ENCODE measurements at places on chromosomes 12 and 14.

DNA sequence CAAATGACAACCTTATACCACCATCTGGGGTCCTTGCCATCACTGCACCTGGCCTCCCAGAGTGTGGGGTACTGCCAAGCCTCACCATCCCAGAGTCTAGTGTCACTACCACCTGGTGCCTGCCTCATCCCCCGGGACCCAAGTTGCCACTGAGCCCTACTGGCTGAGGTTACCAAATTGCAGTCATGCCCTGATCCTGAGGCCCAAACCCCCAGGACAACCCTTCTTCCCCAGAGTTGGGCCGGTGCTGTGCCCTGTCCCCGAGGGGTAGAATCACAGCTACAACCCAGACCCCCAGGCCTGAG lies 8.4 kb upstream of the SFSWAP start:
- no peak for DNase-seq

DNA sequence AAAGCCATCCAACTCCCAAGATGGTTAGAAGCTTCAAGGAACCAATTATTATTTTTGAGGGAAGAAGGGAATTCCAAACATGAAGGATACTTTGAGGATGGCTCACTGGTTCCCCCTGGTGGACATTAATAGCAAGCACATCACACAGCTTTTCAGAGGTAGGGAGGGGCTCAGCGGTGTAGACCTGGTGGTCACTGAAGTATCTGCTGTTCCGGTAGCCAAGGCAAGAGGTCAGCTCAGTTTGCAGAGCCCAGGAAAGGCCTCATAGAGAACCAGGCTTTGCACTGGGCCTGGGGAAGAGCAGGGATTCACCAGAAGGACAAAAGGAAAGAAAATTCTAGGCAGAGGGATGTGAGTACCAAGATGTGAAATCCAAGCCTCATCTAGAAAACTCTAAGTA lies 118.7 kb downstream of the KSR2 start:
- DNase-seq, result no peak

DNA sequence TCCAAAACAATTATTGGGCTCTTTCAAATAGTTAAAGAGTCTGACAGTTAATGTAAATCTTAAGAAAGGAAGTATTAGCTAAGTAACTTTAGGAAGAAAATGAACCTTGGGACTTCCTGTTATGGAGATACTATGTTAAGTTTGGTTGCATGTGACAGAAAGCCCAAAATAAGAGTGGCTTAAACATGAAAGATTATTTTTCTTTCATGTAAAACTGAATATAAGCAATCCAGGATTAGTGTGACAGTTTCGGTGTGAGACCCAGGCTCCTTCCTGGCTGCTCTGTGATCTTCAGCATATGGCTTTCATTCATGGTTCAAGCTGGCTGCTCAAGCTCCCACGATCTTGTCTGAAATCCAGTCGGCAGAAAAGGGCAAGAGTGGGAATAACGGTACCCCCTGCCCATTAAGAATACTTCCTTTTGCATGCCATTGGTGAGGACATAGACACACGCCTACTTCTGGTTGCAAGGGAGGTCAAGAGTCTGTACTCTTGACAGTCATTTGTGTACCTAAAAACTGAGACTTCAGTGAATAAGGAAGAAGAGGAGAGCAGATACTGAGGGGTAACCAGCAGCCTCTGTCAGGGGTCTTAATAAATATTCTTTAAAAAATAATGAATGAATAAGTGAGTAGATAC lies 2.2 kb upstream of the RPAP3 start:
- no peak for DNase-seq

- no peak for DNase-seq
Measured at GRCh38 chr14:30864934-30865333, 9.4 kb upstream of the COCH start.

DNA sequence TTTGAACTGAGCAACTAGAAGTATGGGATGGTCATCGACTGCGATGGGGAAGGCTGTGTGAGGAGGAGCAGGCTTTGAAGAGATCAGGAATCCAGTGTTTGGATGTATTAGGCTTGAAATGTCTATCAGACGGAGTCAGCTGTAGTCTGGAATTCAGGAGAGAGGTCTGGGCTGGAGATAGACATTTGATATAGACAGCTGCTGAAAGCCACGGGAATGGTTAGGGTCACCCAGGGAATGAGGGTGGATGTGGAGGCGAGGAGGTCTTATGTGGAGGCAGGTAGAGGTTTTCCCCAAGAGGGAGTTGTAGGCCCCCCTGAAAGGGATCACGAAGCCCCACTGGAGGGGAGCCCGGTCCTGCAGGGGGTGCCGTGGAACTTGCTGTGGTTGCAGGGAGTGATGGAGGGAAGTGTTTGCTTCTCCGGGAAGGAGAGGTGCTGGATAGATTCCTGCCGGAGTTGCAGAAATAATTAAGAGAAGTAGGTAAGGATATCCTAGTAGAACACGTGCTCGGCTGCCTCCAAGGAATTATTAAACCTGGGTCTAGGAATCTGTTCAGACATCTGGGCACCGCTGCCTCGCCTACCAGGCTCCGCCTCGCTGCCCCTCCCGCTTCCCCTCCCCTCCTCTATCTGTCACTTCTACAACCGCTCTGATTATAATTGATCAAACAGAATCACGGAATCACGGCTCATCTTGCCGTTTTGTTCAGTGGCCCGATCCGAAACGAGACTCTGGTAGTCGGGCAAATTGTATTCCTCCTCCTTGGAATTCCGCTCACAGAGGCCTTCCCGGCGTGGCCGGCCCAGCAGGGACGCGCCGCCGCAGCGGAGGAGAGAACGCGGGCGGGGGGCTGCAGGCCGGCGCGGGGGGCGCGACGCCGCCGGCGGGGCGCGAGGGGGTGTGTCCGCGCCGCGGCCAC lies 826 bp upstream of the CACNA1C start:
- no peak for DNase-seq

GRCh38 chr12:48001505-48002413 lies 2.5 kb downstream of the COL2A1 start:
- no peak for DNase-seq

- DNase-seq, result no peak
Measured at GRCh38 chr12:110088936-110089335, 35.2 kb upstream of the IFT81 start.

- no peak for DNase-seq
Measured at GRCh38 chr12:52689936-52690335, 9.7 kb upstream of the KRT1 start.

- no peak for DNase-seq
Measured at GRCh38 chr14:37172936-37173614, 669 bp upstream of the SLC25A21 start.

DNA sequence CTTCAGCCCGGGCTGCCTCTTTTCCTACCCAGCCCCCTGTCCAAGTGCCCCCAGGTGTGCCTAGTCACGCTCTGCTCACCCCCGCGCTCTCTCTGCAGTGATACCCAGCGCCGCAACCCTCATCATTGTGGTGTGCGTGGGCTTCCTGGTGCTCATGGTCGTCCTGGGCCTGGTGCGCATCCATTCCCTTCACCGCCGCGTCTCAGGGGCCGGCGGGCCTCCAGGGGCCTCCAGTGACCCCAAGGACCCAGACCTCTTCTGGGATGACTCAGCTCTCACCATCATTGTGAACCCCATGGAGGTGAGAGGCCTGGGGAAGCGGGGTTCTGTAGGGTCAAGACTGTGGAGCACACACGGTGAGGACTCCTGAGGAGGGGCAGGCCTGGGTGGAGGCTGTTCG lies 27.2 kb downstream of the CLSTN3 start:
- DNase-seq, result no peak

DNA sequence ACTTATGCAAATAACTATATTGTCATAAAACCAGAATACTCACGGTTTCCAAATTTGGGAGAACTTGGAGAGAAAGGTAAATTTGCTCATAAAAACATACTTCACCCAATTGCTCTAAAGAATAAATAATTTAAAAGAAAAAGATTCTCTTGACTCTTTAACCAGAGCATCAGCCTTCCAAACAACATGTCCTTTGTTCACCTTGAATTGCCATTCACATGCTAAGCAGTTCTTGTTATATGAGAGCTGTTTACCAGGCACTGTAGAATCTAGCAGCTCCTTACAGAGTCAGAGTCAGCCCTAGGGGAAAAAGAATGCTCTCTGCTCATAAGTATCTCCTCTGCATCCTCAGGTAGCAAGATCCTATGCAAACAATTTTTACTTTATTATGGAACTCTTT lies 10.2 kb downstream of the SLCO1A2 start:
- no peak for DNase-seq

GRCh38 chr12:67449591-67450052 lies 180.5 kb downstream of the CAND1 start:
- DNase-seq, result no peak

DNA sequence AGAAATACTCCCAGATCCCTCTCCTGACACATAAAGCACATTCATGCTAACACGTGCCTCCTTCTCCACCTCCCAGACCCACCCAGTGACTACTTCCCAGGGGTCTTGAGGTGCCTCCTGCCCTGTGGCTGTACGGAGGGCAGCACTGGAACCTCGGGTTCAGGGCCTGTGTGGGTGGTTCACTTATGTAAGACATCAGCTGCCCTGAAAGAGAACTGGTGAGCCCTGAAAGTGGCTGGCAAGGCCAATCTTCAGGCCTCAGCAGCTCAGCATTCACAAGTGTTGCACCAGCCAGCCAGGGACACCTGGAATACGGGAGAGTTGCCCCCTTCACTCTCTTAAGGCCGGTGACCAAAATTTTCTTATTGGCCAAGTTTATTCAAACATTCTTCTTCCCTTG lies 38.9 kb upstream of the NTF3 start:
- no peak for DNase-seq

- no peak for DNase-seq
Measured at GRCh38 chr12:54936736-54937135, 47.8 kb downstream of the TESPA1 start.

- no peak for DNase-seq
Measured at GRCh38 chr12:55420307-55420962, 5.6 kb upstream of the OR6C76 start.

- no peak for DNase-seq
Measured at GRCh38 chr12:104582739-104583138, 126.0 kb downstream of the CHST11 start.

DNA sequence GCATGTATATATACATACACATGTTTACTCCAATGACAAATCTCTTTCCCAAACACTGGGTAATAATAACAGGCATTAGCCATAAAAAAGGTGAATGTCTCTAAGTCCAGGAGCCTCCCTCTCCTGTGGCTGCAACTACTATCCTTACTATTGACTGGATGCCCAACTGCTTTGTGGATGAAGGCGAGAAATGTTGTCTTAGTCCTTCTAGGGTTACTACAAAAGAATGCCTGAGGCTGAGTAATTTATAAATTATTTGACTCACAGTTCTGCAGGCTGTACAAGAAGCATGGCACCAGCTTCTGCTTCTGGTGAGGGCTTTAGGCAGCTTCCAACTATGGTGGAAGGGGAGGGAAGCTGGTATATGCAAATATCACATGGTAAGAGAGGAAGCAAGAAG lies 366.0 kb upstream of the DDHD1 start:
- DNase-seq, result no peak

DNA sequence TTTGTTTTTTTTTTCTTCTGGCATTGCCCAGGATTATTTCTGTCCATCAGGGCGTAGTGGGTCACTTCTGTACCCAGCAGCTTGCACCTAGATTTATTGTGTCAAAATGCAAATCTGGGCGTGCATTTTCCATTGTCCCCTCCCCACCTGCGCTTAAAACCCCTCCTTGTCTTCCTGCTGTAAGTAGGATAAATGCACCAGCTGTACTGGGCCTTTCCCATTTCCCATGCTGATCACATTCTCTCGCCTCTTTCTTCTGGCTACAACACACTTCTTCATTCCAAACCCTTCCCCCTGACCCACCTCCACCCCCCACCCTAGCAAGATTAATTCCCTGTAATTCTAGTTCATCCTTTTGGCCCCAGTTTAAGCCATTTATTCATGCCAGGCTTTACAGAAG lies 128.0 kb downstream of the ETV6 start:
- DNase-seq, result no peak

GRCh38 chr14:50970886-50971781 lies 26.9 kb upstream of the PYGL start:
- no peak for DNase-seq

GRCh38 chr14:101873076-101873825 lies 91.1 kb upstream of the DYNC1H1 start:
- DNase-seq, result no peak

GRCh38 chr12:29148596-29148910 lies 525 bp upstream of the FAR2 start:
- DNase-seq, result no peak

DNA sequence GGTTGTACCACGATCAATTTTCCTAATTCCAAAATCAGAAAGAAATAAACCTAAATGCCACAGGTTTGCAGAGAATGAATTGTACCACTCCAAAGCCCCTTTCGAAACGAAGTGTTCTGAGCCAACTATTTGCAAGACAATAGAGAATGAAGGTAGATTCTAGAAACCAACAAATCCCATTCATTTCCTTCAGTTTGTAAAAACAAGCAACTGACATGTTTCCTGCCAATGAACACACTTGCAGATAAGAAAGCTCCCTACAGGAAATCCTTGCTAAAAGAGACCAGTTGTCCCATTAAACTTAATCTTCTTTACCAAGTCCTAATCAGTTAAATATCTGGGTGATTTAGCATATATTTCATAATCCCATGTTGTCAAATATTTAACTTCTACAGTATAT lies 198.4 kb upstream of the FOXN3 start:
- no peak for DNase-seq

Data from activated T-helper 1 cell treated with Interleukin-2 at 50 U/mL for 16 hours (primary cell).